ENCODE measurements at places on chromosomes 5 and 9.

- H3K4me1 ChIP-seq: no peaks in the 10 kb centered on the region
- no peak overlapping the region for H3K4me3 ChIP-seq
- H3K27ac ChIP-seq: no peak overlapping the region
- no peak for DNase-seq
- H3K27me3 ChIP-seq: no peaks in the 10 kb centered on the region
These were observed 124.7 kb upstream of the TNPO1 start for GRCh38 chr5:72691751-72692150.

GRCh38 chr9:71681708-71682272 lies 86.5 kb downstream of the CEMIP2 start:
- H3K27ac ChIP-seq: peak overlapping the region; percentile 82
- H3K4me3 ChIP-seq: no peak overlapping the region
- H3K4me1 ChIP-seq: no peaks in the 10 kb centered on the region
- DNase-seq: no peak

- no peak for DNase-seq
- H3K27me3 ChIP-seq: no peaks in the 10 kb centered on the region
- peak overlapping the region; percentile 33 for H3K27ac ChIP-seq
- no peaks in the 10 kb centered on the region for H3K4me1 ChIP-seq
- H3K4me3 ChIP-seq: no peak overlapping the region
These were observed 26.1 kb upstream of the LARP1 start for GRCh38 chr5:154728939-154729588.

DNA sequence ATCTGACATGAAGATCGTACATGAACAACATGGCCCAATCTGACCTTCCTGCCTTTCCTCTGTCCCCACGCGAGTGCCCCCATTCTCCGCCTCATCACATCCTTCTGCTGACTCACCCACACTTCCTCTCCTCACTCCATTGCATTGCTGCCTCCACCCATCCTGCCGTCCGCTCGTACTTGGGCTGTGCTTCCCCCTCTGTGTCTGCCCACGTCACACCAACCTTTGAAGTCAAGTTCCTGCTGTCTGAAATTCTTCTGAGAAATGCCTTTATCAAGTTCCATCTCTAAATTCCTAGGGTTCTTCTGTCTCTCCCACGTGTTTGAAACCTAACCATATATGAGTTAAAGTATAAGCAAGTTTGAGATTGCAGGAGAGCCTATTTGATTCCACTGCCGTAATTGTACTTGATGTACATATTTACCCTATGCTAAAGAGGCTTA lies 18.0 kb upstream of the STARD4 start:
- H3K4me1 ChIP-seq: no peaks in the 10 kb centered on the region
- H3K36me3 ChIP-seq: no peaks in the 10 kb centered on the region
- no peaks in the 10 kb centered on the region for H3K27me3 ChIP-seq
- H3K27ac ChIP-seq: no peak overlapping the region
- no peak overlapping the region for H3K4me3 ChIP-seq

- H3K4me3 ChIP-seq: no peak overlapping the region
- H3K4me1 ChIP-seq: no peaks in the 10 kb centered on the region
- no peak overlapping the region for H3K27ac ChIP-seq
- no peaks in the 10 kb centered on the region for H3K27me3 ChIP-seq
- no peak for DNase-seq
These were observed 72.2 kb downstream of the C5orf15 start for GRCh38 chr5:133895979-133896845.

GRCh38 chr5:61232490-61233050 lies 70.3 kb upstream of the SMIM15 start:
- no peaks in the 10 kb centered on the region for H3K4me1 ChIP-seq
- H3K27ac ChIP-seq: no peak overlapping the region
- no peak for DNase-seq
- no peaks in the 10 kb centered on the region for H3K27me3 ChIP-seq
- H3K36me3 ChIP-seq: no peaks in the 10 kb centered on the region

DNA sequence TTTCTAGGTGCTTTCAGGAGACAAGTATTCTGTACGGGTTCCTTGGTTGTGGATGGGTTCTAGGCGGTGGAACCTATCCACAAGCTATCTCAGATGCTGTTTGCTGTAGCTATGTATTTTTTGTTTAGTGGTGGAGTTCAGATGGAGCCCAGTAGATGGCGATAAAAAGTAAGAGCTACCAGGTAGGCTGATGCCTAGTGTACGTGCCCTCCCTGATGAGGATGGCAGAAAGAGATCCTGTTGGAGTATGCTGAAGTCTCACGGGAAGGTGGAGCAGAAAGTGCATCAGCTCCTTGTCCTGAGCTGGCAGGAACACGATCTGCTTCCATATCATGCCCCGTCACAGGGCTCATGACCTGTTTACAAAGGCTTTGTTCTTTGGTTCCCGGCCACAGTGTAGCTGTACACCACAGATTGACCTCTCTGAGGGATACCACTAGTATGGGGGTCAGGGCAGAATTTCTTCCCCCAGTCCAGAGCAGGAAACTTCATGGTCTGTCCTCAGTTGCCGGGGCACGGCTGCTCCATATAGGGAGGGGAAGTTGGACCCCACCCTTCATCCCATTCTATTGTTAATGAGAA lies 12.6 kb upstream of the UGT3A2 start:
- no peak overlapping the region for H3K4me3 ChIP-seq
- no peak for DNase-seq
- H3K27ac ChIP-seq: no peak overlapping the region

DNA sequence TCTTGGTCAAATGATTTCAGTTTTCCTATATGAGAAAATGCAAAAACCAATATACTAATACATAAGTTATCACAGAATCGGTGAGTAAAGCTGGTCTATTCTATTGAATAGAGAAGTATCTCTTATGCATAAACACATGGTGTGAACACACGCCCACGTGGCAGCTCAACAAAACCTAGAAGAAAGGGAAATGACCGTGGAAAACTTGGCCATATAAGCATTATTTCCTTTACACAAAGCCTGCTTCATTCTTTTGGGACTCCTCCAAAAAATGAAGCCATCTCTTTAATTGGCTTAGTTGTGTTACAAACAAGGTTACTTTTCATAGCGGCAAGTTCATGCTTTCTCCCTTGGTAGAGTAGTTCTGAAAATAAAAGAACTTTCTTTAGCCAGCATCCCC lies 183.2 kb downstream of the TMEM161B start:
- no peaks in the 10 kb centered on the region for H3K36me3 ChIP-seq
- H3K27me3 ChIP-seq: no peaks in the 10 kb centered on the region
- no peak overlapping the region for H3K4me3 ChIP-seq
- H3K27ac ChIP-seq: no peak overlapping the region

DNA sequence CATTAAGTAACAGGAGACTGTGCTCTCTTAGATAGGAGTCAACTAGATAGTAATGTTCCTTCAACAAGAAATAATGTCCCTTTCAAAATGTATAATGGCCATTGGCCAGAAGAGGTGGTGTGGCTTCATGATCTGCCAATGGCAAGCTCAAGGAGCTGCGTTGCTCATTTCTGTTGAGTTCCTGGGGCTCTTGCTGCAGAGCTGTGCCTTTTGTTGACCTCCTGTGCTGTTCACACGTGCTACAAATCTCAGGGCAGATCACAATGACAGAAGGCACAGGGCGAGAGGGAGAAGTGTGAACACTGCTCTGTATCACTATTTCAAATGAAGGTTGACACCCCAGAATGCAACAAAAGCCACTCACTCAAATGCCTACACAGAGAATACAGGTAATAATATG lies 16.0 kb upstream of the TBC1D2 start:
- no peak overlapping the region for H3K4me3 ChIP-seq
- H3K27me3 ChIP-seq: no peaks in the 10 kb centered on the region
- no peaks in the 10 kb centered on the region for H3K4me1 ChIP-seq
- DNase-seq: no peak
- no peak overlapping the region for H3K27ac ChIP-seq
- H3K36me3 ChIP-seq: no peaks in the 10 kb centered on the region

DNA sequence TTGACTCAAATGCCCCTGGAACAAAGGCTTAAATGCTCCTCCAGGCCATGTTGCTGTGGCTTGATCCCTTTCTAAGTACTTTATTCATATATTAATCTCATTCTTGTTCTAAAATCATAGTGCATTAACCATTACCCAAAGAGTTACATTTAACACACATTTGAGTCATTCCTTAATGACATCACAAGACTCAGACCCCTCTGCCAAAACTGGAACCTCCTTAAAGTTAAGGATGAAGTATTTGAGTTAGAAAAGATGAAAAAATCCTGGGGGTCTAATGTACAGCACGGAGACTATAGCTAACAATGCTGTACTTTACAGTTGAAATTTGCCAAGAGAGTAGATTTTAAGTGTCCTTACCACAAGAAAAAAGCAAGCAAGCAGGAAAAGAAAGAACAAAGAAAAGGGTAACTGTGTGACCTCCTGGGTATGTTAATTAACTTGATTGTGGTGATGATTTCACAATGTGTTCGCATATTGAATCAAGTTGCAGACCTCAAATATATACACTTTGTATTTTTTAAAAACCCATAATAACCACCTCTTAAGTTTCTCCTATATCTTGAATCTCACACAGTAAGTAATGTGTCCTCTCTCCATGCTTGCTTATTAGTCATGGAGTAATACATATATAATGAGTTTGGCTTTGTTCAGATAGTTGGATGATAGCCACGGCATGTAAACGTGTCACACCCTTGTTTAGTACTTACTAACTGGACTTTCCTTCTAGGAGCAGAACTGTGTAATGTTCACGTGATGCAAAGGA lies 376.9 kb downstream of the SEMA5A start:
- H3K27ac ChIP-seq: no peak overlapping the region

- no peak overlapping the region for H3K4me3 ChIP-seq
- H3K4me1 ChIP-seq: no peaks in the 10 kb centered on the region
- no peak for DNase-seq
- H3K27me3 ChIP-seq: no peaks in the 10 kb centered on the region
These were observed 47.3 kb downstream of the PWWP2A start for GRCh38 chr5:160071916-160072315.

DNA sequence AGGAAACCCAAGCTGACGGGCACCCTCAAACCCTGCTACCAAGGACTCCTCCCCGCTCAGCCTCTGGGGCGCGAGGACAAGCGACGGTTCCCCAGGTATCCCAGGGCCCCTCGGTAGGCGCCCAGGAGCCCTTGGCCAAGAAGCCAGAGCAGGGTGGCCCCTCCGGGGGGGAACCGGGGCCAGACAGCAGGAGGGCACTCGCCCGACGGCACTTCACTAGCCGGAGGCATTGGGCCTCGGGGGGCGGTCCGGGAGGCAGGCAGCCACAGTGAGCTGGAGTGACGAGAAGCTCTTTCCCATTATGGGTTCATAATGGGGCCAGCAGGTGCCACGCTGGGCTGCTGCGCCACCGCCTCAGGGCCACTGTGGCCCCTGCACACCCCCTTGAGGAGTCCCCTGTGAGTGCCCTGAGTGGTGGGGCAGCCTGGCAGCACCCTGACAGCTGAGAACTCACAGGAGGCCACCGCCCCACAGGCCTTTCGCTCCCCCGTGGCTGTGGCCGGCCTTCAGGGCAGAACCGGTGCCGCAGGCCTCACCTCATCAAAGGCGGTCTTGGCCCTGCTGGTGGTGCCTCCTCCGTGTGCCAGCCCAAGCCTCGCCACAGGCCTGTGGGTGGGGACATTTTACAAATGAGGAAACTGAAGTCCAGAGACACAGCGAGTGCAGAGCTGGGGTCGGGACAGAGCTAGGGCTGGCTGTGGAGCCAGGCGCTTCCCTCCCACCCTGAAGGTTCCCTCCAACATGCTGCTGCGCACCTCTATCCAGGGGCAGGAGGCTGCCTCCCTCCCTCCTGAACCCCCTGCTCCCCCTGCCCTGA lies 68.7 kb downstream of the PSMB7 start:
- H3K36me3 ChIP-seq: peaks cover 9% of the 10 kb centered on the region
- H3K4me3 ChIP-seq: no peak overlapping the region
- no peaks in the 10 kb centered on the region for H3K27me3 ChIP-seq
- no peaks in the 10 kb centered on the region for H3K4me1 ChIP-seq

- no peak overlapping the region for H3K4me3 ChIP-seq
- H3K27ac ChIP-seq: no peak overlapping the region
- H3K27me3 ChIP-seq: no peaks in the 10 kb centered on the region
- no peaks in the 10 kb centered on the region for H3K36me3 ChIP-seq
- no peaks in the 10 kb centered on the region for H3K4me1 ChIP-seq
These were observed 54.2 kb downstream of the MAPKAP1 start for GRCh38 chr9:125652759-125653158.

DNA sequence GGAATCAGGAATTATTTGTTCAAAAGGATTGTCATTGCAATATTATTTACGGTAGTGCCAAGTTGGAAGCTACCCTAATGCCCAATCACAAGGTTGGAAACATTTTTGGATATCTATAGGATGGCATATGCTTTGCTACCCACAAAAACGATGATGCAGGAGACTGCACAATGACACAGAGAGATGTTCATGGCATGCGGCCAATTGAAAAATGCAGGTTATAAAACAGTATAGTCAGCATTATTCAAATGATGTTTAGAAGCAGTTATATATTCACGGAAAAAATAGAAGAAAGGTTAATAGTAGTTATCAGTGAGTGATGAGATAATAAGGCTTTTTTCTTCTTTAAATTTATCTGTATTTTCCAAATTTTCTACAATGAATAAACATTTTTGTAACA lies 5.9 kb upstream of the ACSL6 start:
- H3K36me3 ChIP-seq: no peaks in the 10 kb centered on the region
- no peak overlapping the region for H3K27ac ChIP-seq
- no peak for DNase-seq
- H3K4me1 ChIP-seq: no peaks in the 10 kb centered on the region
- H3K27me3 ChIP-seq: peaks cover 7% of the 10 kb centered on the region
- H3K4me3 ChIP-seq: no peak overlapping the region

GRCh38 chr9:116313638-116314037 lies 160.0 kb downstream of the PAPPA start:
- H3K36me3 ChIP-seq: no peaks in the 10 kb centered on the region
- H3K4me1 ChIP-seq: no peaks in the 10 kb centered on the region
- no peak overlapping the region for H3K27ac ChIP-seq
- H3K4me3 ChIP-seq: no peak overlapping the region

GRCh38 chr5:93154535-93154934 lies 426.5 kb downstream of the NR2F1-AS1 start:
- H3K4me3 ChIP-seq: no peak overlapping the region
- no peaks in the 10 kb centered on the region for H3K4me1 ChIP-seq
- H3K27me3 ChIP-seq: no peaks in the 10 kb centered on the region
- H3K36me3 ChIP-seq: no peaks in the 10 kb centered on the region
- no peak overlapping the region for H3K27ac ChIP-seq
- no peak for DNase-seq

GRCh38 chr9:37036776-37037502 lies 2.9 kb upstream of the PAX5 start:
- DNase-seq: no peak
- H3K36me3 ChIP-seq: no peaks in the 10 kb centered on the region
- H3K4me1 ChIP-seq: peaks cover 8% of the 10 kb centered on the region
- H3K4me3 ChIP-seq: peak overlapping the region; percentile 78
- H3K27me3 ChIP-seq: peaks cover 20% of the 10 kb centered on the region

GRCh38 chr5:162068412-162068811 lies 839 bp downstream of the GABRG2 start:
- no peaks in the 10 kb centered on the region for H3K36me3 ChIP-seq
- DNase-seq: no peak
- H3K27ac ChIP-seq: no peak overlapping the region
- peaks cover 20% of the 10 kb centered on the region for H3K27me3 ChIP-seq
- H3K4me3 ChIP-seq: no peak overlapping the region
- no peaks in the 10 kb centered on the region for H3K4me1 ChIP-seq

DNA sequence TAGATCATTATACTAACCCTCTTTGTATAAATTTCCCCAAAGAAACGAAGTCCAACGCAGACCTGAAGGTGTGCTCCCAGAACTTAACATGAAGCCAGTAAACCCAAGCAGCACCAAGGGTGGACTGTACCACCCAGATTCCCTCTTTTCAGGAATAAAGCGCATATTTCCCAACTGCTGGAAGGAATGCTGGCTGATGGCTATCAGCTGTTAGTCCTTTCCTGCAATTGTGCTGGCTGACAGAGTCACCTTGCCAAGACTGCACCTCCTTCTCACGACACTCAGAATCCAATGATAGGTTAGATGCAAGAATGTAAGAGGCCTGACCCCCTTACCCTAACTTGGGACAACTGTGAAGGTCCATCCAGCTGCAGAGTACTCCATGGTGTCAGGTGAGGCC lies 93.9 kb downstream of the MAPKAP1 start:
- DNase-seq: no peak
- no peak overlapping the region for H3K4me3 ChIP-seq
- no peaks in the 10 kb centered on the region for H3K36me3 ChIP-seq
- H3K27me3 ChIP-seq: no peaks in the 10 kb centered on the region
- H3K4me1 ChIP-seq: no peaks in the 10 kb centered on the region

Measured in breast epithelium (tissue), 4 donors.